Fibroblast of upper back skin (primary cell): ENCODE measurements at places on chromosomes 4 and X.

- DNase-seq: peak; percentile 60
These were observed 1028.4 kb upstream of the INTU start for GRCh38 chr4:126604268-126604867.

DNA sequence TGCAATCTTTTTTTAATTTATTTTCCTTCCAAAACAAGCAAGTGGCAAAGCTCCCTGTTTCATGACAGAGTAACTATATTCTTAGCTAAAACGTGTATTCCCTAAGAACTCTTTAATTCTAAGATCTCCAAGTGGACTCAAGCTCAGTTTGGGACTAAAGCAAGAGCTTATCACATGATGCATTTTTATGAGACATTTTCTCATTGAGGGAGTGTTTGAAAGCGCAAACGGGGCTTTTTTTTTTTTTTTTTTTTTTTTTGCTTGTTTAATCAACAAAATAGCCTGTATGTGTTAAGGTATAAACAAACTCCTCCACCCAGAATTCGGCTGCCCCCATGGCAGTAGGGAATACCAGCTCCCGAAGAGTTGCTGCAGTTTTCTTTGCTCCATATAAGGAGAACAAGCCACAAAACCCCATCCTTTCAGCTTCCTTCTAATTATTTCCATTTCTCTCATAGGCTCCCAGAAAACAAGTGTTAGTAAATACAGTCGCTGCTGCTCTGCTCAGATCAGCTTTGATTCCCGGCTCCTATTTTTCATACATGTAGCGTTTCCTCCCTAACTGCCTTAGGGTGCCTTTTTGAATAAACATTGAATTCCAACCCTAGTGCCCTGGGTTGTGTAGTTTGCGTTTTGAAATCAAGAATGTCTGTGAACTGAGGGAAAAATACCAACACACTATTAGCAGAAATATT is 669 bp upstream of the PPARGC1A start:
- DNase-seq: no peak

DNA sequence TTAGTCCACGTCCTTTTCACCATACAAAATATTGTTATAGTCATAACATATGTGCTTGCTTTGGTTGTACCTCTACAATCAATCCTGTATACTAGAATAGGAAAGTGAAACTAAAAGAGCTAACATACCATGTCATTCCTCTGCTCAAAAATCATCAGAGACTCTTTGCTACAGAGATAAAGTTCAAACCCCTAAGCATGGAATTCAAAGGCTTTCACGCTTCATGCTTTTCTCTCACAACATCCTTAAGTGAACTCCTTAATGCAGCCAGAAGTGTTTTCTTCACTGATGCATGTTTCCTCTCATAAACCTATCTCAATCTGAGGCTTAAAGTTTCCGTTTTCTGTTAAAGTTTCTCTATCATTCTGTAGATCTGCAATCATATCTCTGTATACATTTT is 744.6 kb upstream of the IGFBP7 start:
- no peak for DNase-seq

DNA sequence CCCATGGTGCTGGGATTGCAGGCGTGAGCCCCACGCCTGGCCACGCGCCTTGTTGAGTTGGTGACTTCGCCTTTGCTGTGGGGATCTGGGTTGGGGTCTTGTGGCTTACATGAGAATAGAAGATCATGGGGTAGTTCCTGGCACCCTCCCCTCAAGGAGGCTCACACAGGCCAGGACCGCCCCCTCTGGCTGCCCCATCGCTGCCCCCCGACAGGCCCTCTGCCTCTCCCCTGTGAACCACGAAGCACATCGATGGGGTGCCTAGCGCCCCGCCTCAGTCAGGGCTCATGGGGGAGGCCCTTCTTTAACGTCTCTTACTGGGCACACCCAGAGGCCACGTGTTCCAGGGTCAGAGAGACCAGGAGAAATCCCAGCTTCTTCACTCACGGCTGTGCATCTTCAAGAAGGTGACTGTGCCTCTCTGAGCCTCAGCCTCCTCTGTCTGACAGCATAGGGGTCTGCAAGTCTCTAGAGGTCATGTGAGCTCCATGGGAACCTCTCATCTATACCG is 23.6 kb upstream of the SPON2 start:
- no peak for DNase-seq

DNA sequence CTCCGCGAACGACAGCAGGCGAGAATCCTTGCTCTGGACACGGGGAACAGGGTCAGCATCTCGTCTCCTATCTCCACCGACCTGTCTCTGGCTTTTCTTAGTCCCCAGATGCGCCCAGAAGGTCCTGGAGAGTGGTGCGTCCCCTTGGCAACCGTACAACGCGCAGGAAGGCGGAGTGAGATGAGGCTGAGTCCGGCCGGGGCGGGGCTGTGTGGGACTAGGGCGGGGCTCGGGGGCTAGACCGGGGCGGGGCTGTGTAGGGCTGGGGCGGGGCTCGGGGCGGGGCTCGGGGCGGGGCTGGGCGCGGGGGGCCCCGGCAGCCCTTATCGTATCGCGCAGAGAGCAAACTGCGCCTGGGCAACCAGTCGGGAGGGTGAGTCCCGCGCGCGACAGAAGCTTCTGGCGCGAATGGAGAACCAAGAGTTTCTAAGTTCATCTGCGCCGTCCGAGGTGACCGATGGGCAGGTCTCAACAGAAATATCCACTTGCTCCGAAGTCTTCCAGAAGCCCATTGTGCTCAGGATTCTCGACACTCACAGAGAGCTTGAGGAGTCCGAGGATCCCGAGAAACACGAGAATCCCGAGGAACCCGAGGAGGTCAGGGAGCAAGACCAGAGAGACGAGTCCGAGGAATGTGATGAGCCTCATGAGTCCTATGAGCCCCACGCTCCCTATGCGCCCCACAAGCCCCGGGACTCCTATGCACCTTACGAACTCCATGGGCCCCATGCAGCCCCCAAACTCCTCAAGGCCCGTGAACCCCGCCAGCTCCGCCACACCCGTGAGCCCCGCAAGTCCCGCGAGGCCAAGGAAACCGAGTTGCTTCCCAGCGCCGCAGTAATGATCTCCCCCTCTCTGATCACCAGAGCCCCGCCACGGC is 24.9 kb downstream of the ARL9 start:
- DNase-seq: peak; percentile 82

DNA sequence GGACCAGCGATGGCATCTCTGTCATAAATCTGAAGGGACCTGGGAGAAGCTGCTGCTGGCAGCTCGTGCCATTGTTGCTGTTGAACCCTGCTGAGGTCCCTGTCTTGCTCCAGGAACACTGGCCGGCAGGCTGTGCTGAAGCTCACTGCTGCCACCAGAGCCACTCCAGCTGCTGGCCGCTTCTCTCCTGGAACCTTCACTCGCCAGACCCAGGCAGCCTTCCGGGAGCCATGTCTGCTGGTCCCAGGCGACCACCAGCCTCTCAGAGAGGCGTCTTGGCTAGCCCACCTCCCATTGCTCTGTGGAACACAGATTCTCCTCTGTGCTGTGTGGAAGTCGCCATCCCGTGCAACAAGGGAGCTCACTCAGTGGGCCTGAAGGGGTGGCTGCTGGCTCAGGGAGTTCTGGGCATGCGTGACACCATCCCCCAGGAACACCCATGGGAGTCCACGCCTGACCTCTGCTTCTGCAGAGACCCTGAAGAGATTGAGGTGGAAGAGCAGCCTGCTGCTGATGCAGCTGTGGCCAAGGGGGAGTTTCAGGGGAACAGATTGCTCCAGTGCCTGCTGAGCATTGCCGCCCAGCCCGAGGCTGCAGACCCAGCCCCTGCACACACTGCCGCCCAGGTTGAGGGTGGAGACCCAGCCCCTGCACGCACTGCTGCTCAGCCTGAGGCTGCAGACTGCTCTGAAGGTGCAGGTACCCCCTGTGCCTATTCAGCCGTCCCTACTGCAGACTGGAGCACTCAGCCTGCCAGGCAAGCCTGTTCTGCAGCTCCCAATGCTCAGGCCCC is 33.1 kb upstream of the CYP4V2 start:
- no peak for DNase-seq
